ENCODE measurements at places on chromosomes 5 and 9.

GRCh38 chr5:151285683-151286082 is 17.9 kb downstream of the SLC36A3 start:
- DNase-seq = no peak

- DNase-seq = no peak
These were observed 217.5 kb upstream of the SH3GL2 start for GRCh38 chr9:17361378-17361777.

DNA sequence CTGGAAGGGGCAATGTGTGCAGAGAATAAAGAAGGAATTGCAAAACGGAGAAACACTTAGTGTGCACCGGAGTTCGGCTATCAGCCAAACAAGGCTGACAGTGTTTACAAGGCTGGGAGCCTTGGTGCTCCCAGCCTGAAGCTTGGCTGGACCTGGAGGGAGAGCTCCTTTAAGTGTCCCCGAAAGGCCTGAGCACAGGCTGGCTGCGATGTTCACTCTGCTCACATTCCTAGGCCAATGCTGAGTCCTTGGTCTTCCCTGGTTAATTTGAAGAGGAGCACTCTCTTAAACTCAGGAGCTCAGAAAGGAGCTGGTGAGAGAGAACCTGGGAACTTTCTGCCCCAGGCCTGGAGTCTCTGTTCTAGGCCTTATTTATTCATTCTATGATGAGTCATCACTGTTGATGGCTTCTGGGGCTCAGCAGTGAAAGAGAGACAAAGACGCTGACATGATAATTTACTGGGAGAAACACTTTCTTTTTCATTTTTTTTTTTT is 88.6 kb upstream of the MYO10 start:
- no peak for DNase-seq

GRCh38 chr5:68012429-68012828 is 203.1 kb upstream of the PIK3R1 start:
- DNase-seq = no peak

DNA sequence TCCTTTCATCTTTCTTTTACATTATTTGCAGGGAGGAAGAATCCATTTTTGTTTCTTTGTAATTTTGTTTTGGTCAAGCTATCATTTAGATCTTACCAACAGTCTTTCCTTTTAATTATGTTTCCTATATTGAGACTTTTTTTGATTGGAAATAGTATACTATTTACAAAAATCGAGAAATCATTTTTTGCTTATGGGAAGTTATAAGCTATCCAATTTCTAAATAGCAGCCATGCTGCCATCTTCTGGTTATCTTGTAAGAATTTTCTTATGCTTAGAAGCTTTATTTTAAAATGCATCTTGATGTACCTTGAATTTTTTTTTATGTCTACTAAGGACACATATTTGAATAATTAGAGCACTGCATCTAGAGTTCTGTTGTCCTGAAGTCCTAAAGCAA is 821.2 kb downstream of the PTPRD start:
- DNase-seq = no peak

GRCh38 chr5:136269973-136270372 is 77.0 kb upstream of the SMIM32 start:
- DNase-seq = no peak

GRCh38 chr5:172142709-172143215 is 45.3 kb downstream of the STK10 start:
- no peak for DNase-seq

DNA sequence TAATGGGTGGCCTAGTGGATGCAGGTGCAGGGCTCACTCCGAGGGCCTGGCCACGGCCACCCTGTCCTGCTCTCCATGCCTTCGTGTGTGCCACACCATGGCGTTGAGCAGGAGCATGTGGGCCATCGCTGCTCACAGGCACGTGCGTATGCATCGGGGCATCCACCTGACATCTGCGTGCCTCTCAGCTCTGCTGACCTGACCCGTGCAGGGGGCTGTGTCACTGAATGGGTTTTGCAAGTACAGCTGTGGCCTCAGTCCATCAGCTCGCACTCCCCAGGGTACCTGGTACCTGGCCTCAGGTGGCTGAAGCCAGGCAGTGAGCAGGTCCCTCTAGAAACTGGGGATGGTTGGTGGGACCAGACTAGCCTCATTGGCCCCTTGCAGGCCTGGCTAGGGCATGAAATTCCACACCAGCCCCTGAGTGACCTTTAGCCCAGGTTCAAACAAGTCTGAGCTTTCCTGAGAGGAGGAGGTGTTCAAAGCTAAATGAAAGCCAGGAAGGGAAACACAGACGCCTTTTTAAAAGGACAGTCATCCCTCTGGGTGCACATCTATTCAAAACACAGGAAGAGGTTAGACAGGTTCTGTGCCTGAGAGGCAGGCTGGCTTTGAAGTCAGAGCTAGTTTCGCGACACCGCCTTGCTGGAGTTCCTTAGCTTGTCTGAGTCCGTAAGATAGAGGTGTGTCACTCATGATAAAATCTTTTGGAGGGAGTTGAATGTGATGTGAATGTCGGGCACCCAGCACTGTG is 74.0 kb downstream of the MACROH2A1 start:
- DNase-seq = no peak

DNA sequence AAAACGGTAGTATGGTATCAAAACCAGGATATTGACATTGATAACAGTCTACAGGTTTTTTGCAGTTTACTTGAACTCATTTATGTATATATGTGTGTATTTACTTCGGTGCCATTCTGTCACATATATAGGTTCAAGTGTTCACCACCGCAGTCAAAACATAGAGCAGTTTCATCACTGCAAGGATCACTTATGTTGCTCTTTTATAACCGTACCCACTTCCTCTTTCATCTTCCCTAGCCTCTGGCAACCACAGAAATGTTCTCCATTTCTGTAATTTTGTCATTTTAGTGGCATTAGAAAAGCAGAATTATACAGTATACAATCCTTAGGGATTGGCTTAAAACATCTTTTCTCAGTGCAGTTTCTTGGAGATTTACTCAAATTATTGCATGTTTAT is 90.3 kb downstream of the SH3GL2 start:
- no peak for DNase-seq

GRCh38 chr5:149586708-149587318 is 5.5 kb downstream of the ARHGEF37 start:
- no peak for DNase-seq

GRCh38 chr5:195401-196160 is 4.3 kb downstream of the LRRC14B start:
- DNase-seq = no peak
